ENCODE measurements at places on chromosomes 3 and 15.

GRCh38 chr15:34119291-34119690 is 17.4 kb downstream of the PGBD4 start:
- no peak for DNase-seq

GRCh38 chr15:53196242-53196641 is 406.1 kb upstream of the ONECUT1 start:
- DNase-seq, result no peak

DNA sequence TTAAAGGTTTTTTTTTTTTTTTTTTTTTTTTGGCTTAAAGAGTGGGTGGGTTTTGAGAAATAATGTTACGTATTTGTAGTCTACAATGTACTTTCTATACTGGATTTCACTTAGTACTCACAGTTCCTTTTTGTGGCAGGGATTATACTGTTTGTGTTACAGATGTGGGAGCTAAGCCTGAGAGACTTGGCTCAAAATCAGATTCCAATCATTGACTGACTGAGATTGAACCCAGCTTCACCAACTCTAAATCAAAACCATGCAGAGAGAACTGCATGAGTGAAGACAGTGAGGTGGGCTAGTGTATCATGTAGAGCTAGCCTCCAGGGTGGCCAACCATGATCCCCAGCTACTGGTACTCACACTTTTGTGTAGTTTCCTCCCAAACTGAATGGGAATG is 68.0 kb downstream of the TMEM108 start:
- DNase-seq, result no peak

DNA sequence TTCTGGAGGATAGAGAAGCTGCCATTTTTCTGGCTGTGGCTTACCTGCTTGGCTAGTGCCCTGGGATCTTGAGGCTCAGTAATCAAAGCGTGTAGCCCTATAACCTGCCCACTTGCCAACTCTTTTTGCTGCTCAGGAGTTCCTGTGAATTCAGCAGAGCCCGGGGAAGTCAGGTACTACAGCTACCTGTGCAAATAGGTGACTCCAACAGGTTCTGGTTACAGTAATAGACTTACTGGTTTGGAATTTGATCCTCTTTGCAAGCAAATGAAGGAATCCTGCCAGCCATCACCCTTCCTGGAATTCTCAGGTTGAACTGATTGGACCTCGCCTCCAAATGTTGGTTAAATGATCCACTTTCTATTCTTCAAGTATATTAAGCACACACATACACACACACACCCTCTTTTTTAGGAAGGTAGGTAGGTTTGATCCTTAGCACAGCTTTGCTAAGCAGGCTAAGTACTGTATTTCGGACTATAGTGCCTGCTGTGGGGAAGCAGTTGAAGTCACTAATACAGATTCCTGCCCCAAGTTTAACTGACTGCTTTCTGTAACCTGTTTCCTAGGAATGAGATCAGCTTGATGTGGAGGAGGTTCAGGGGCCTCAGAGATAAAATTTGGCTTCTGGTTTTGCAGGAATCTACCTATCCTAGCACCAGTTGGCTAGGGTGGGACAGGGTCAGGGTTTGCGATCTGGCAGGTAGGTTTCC is 2.3 kb downstream of the PPCDC start:
- DNase-seq, result no peak

GRCh38 chr3:127368186-127369032 is 80.6 kb upstream of the PRR20G start:
- DNase-seq, result no peak

DNA sequence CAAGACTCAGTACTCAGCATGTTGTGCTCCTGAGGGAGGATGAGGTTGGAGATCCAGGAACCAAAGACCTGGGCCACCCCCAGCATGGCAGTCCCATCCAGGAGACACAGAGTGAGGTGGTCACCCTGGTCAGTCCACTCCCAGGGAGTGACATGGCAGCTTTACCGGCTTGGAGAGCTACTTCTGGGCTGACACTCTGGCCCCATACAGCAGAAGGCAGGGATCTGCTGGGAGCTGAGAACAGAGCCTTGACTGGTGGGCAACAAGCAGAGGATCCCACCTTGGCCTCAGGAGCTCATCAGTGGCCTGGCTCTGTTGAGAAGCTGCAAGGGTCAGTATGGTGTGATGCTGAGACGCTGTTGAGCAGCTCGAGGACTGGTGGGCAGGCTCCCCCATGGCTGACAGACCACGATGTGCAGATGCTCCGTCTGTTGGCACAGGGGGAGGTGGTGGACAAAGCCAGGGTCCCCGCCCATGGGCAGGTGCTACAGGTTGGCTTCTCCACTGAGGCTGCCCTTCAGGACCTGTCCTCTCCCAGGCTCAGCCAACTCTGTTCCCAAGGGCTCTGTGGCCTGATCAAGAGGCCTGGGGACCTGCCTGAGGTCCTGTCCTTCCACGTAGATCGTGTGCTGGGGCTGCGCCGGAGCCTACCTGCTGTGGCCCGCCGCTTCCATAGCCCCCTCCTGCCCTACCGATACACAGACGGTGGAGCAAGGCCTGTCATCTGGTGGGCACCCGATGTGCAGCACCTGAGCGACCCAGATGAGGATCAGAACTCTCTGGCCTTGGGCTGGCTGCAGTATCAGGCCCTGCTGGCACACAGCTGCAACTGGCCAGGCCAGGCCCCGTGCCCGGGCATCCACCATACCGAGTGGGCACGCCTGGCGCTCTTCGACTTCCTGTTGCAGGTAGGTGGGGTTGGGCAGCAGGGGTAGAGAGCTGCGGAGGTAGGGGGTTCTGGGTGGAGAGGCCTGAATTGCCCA is 53.8 kb downstream of the GASK1A start:
- no peak for DNase-seq

All from GM06990 (cell line).